SW 1271 (cell line): ENCODE measurements at places on chromosomes 13 and 19.
A peak's percentile ranks its signal among the peaks of the same experiment; 100 is the strongest.

DNA sequence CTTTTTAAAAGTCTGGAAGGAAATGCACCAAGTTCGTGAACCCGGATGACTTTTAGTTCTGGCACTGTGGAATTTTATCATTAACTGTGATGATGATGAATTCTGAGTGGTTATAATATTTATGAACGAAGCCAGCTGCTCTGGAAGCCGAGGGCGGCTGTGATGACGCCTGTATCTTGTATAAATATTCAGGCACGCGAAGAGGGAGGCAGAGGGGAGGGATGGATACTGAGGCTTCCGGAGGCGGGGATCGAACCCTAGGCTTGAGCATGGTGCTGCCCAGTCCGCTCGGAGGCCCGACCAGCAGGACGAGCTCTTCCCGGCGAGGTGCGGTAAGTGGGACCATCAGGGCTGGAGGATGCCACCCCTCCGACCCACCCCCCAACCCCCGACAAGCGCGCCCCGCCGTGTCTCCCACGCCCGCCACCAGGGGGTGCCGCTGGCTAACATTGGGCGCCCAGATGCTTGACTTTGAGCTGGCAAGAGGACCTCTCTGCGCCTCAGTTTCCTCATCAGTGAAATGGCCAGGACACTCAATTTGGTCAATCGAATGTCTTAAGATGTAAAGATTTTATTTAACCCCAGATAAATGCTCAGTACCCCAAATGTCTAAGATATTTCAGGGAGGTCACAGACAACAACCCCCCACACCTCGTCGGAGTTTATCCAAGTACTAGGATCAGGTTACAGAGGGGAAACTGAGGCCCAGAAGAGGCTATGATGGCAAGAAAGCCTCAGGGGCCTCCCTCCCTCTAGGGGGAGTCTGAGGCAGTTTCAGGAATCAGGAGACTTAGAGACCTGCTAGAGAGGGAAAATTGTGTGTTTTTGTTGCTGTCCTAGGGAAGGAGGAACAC lies 4.5 kb upstream of the RAB3A start:
- no peak for DNase-seq

DNA sequence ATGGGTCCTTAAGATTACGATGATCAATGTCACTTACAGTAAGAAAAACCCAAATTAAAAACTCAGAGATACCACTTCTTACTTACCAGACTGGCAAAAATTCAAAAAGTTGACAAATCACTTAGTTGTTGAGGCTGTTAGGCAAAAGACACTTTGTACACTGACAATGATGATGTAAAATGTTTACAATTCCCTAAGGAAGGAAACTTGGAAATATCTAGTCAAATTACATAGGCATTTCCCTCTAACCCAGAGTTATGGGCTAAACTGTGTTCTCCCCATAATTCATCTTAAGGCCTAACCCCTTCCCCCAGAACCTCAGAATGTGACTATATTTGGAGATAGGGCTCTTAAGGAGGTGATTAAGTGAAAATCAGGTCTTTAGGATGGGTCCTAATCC lies 12.0 kb downstream of the TGDS start:
- DNase-seq, result no peak

DNA sequence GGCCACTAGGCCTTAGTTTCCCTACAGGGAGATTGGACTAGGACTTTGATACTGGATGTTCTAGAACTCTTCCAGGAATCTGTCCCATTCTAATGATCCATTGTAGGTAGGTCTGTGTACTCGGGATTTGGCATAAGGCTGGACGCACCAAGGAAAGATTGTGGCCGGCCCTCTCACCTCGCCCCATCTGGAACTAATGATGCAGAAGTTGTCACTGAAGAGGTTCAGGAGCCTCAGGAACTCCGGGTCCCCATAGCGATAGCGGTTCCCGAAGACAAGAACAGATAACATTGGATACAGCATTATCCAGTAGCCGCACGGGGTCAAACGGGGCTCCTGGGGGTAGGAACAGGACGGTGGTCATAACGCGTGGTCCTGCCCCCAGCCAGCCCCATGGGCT lies 11.2 kb downstream of the EGLN2 start:
- DNase-seq, result no peak

DNA sequence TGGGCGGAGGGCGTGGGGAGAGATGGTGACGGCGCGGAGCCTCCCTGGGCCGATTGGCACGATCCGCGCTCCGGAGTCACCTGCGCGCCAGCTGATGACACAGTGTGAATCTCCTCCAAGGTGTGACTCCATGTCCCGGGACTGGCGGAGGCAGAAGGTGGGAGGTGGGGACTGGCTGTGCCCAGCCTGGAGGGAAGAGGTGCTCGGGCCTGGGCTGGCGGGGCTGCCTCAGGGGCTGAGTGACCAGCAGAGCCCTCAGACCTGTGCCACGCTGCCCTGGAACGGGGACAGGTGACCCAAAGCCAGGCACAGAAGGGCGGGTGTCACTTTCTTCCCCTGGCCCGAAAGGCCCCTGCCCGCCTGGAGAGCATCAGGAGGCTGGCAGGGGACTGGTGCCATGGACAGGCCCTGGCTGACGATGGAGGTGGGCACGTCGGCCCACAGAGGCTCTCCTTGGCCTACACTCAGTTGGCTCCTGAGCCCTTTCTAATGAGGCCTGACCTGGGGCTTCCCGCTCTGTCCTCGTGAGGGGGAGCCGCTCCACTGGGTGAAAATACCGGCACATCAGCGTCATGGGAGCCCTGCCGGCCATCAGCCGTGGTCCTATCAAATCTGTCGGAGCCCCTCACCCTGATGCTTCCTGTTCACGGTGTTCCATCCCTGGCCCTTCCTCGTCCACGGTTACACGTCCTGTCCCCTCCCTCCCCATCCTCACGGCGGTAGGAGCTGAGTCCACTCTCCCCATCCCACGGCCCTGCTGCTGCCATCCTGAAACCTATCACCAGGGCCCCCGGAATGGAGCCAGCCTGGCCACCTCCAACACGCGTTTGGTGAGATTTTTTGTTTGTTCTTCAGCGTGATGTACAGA lies 75.6 kb downstream of the SPACA7 start:
- DNase-seq, result no peak

GRCh38 chr19:54133312-54133956 lies 4.1 kb upstream of the CNOT3 start:
- peak; percentile 22 for DNase-seq

DNA sequence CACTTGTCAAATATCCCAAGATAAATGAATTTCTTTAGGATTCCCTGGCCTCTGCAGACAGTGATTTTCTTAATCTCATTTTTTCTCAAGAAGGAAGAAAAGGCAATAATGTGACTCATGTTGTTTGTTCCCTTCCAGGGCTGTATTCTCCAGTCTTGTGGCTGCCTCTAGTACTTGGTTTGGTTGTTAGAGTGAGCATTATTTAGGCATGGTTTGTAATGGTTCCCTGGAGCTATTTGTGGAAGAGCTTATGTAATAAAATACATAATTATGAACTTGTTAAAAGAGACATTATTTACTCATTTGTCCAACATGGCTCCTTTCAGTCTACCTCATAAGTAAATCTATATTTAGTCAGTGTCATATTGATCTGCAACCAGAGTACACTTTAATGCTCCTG lies 270.4 kb downstream of the DCT start:
- DNase-seq, result no peak

- peak; percentile 89 for DNase-seq
Measured at GRCh38 chr19:41225238-41226052, 6.4 kb downstream of the AXL start.

DNA sequence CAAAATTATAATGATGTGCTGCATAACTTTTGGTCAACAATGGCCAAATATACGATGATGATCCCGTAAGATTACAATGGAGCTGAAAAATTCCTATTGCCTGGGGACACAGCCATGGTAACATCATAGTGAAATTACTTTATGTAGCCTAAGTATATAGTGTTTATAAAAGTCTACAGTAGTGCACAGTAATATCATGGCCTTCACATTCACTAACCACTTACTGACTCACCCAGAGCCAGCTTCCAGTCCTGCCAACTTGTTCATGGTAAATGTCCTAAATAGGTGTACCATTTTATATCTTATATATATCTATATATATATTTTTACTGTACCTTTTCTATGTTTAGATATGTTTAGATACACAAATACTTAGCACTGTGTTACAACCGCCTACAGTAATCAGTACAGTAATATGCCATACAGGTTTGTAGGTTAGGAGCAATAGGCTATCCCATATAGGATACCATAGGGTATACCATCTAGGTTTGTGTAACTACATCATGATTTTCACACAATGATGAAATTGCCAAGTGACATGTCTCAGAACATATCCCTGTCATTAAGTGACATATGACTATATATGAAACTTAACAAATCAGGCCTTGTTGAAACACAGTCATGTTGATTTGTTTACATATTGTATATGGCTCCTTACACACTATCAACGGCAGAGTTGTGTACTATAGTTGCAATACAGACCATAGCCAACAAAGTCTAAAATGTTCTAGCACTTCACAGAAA lies 23.7 kb downstream of the DIS3 start:
- no peak for DNase-seq

DNA sequence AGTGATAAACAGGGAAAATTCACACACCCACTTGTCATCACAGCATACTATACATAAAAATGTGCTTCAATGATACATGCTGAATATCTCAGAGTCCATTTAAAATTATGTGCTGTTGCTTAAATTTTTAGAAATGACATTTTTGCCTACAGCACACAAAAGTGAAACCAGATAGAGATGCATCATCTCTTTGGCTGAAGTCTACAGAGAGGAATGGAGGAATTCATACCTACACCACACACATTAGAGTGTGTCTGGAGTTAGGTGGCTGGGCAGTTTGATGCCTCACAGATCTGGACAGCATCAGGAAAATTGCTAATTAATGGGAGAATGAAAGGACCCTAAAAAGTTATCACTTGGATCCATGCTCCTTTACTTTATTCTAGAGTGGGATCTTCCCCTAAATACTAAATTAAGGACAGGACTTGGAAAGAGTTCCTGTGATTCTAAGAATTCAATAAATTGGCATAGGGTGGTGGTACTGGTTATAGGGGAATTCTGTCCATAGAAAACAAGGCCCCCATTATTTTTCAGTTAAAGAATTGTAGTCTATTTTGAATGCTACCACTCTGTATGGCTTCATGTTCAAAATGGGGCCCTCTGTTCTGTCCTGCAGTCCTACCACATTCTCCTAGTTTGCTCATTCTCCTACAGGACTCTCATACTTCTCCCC lies 41.3 kb downstream of the RCBTB2 start:
- no peak for DNase-seq

DNA sequence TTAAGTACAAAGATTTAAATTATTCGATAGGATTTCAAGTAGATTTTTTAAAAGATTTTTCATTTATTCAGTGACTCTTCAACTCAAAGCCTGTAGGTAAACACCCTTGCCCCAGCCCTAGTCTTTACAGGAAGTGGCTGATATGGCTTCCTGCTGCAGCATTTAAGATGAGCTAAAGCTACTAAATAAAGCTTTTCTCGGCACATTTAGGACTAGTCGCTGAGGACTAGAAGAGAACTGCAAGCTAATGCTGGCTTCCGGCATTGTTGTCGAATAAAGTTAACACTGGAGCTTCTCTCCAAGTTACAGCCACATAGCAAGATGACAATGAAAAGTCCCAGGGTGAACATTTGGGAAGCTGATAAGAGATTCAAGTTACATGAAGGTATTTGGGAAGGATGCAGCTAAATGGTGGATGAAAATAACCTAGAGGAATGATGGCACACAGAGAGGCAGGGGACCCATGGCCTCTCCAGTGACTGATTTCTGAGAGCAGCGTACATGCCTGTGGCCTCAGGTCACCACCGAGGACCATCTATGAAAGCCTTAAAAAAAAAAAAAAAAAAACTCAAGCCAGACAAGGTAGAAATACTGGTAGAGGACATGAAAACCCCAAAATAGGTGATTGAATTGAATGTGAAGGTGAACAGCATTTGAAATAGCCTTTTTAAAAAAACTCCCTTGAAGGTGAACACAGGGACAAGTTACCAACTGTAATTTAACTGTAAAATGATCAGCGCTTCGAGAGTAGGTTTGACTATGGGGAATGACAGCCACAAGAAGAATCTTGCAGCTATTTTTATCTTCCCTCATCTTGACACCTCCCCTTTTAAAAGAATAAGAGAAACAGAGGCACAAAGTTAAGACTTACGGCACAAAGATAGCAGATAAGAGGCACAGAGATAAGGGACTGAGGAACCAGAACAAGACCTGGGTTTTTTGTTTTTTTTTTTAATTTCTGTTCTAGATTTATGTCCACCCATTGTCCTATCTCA lies 155.4 kb downstream of the DCT start:
- no peak for DNase-seq

- DNase-seq, result no peak
Measured at GRCh38 chr13:54287062-54287764, 1258.6 kb downstream of the OLFM4 start.

DNA sequence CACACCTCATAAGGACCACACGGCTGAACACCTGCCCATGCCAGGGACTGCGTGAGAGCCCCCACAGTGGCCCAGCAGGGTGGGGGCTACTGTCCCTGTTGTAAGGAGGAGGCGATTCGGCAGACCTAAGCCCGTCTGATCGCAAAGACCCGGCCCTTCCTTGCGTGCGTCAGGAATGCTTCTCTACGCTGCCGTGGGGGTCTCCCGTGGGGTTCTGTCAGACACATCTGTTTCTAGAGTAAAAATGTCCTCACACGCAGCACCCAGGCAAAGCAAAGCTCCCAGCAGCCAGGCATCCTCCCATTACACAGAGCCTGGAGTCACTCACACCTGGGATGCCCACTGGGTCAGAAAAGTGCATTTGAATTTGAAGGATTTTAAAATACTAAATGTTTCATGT lies 147.7 kb upstream of the SOX1 start:
- DNase-seq, result no peak

DNA sequence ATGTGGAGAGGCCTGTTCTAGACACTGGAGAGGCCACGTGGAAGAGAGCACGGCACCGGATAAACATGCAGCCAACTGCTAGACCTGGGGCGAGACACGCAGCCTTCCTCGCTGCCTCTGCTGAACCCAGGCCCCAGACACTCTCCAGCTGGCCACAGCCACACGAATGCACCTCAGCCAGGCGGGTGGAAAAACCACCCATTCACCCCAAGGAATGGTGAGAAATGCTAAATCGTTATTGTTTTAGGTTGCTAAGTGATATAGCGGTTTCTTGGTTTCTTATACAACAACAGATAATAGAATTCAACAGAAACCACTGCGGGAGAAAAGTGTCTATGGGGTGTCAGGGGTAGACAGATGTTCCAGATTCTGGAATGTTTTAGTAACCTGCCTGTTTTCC lies 52.5 kb downstream of the STK24 start:
- no peak for DNase-seq

DNA sequence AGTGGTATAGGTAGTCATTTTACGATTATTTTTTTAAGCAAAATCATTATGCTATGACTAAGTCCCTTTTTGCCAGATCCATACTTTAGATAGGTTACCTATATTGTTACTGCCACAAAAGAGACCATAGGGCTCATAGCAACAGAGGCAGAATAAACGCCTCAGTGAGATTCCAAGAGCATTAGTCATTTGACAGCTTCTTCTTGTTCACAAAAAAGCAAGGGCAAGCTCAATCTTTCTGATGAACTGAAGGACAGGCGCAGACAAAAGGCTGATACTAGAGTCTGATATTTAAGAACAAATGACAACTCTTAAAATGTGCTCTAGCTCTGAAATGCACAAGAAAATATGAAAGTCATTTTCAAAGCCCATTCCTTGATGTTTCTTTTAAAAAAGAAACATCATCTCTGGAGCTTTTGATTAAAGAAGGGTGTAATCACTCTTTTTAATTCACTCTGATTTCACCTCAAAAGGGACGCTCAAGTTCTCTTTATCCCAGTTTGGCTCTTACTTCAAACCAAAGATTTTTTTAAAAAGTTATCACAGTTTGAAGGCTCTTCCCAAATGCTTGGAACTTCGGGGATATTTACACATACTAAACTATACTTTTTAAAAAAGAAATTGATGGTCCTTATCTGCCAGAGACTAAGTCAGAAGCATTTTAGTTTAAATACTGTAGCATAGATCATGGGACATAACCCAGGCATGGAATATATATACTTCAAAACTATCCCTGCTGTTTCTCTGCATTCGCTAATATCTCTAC lies 187.2 kb downstream of the EFNB2 start:
- no peak for DNase-seq
